ENCODE measurements at places on chromosomes 6 and 20.
A peak's percentile ranks its signal among the peaks of the same experiment; 100 is the strongest.

GRCh38 chr6:14051355-14051754, 66.2 kb upstream of the CD83 start:
- DNase-seq = no peak

GRCh38 chr6:7901056-7901455, 9.5 kb downstream of the TXNDC5 start:
- no peak for DNase-seq

DNA sequence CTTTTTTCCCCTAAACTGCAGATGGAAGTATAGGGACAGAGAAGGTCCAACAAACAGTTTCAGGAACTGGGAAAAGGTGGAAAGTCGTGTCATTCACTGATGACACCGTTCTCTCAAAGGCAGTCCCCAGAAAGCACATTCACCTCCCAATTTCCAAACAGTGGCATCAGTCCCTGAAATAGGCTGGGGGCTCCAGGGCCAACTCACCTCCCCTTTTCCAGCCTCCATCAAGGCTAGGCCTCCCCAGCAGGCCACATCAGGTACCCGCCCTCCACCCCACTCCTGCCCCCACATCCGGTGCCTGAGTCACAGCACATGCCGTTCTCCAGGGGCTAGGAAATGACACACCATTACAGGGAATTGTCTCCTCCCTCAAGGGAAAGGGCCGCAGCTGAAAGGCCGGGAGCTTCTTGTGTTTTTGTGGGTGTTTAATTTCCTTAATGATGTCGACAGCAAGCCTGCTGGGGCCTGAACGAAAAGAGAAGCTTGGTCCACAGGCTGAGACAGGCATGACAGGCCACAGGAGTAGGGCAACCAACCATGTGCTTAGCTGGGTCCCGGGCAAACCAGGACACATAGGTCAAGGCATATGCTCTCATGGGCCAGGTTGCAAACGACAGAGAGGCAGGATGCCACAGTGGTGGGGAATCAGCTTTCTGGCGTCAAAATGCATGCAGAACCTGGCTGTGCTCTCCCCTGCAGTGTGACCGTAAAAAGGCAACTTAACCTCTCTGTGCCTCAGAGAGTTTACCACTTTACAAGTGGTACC, 39.2 kb downstream of the ZMYND8 start:
- DNase-seq = peak; percentile 97

DNA sequence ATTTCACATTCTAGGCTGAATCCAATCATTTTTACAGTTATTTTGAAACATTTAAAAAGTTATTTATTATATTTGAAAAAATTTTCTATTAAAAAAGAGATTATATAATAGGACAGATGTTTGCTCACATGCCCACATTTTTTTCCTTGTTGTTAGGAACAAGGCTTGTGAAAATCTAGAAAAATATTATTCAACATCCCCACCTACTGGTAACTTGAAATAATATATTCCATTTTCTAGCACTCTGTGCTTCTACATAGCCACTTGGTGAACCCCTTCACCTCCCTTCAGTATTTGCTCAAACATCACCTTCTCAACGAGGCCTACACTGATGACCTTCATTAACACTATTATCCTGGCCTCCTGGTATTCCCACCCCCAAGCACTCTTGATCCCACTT, 18.3 kb upstream of the GPRC6A start:
- peak; percentile 24 for DNase-seq

DNA sequence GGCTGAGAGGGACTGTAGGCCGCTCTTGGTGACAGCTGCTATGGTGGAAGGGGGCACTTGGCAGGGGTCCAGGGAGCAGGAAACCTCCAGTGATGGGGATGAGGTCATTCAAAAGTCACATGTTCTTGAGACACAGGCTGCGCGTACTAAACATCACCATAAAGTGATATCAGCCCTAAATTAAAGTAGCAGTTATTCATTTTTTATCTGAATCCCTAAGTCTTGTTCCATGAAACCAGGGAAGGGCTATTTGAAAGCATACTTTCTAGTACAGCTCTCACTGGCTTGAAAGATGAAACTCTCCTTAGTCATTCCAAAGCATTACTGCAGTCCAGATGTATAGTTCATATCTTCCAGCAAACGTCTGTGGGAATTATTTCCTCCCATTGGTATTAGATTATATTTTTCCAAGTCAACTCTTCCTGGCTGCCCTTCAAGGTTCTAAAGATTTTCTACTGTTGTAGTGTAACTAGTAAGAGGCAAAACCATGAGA, 373.1 kb downstream of the CD109 start:
- peak; percentile 65 for DNase-seq

- no peak for DNase-seq
Observed at GRCh38 chr20:48411245-48411644, 416.6 kb downstream of the PREX1 start.
